ENCODE measurements at places on chromosomes 11 and 22.

DNA sequence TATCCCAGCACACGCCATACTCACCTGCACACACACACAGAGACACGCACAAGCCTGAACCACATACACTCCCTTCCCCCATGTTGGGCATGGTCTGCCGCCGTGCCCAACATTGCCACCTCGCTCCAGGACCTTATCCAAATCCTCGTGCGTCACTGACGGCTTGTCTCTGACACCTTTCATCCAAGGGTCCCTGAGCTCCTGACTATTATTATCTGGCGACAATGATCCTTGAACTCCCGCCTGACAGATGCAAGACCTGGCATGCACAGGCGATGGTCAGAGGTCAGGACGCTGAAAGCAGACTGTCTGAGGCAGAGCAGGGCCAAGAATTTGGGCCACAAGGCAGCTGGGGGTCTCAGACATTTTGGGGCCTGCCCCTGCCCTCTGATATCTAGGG, 4.2 kb downstream of the MB start:
- no peak for DNase-seq

DNA sequence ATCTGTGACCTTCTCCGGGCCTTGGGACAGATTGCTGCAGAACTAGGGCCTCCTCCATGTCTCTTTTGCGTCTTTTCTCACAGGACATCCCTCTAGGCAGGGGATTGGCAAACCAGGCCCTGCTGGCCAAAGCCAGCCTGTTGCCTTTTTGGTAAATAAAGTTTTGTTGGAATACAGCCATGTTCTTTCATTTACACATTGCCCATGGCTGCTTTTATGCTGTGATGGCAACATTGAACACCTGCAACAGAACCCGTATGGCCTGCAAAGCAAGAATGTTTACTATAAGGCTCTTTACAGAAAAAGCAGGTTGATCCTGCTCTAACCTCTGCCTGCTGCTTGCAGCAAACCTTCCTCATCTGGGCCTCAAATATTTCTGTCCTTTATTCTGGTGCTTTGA, 56.8 kb upstream of the B3GAT1 start:
- DNase-seq, result no peak

- DNase-seq, result peak; percentile 51
Observed at GRCh38 chr22:37817705-37818408, 5.3 kb upstream of the GALR3 start.

DNA sequence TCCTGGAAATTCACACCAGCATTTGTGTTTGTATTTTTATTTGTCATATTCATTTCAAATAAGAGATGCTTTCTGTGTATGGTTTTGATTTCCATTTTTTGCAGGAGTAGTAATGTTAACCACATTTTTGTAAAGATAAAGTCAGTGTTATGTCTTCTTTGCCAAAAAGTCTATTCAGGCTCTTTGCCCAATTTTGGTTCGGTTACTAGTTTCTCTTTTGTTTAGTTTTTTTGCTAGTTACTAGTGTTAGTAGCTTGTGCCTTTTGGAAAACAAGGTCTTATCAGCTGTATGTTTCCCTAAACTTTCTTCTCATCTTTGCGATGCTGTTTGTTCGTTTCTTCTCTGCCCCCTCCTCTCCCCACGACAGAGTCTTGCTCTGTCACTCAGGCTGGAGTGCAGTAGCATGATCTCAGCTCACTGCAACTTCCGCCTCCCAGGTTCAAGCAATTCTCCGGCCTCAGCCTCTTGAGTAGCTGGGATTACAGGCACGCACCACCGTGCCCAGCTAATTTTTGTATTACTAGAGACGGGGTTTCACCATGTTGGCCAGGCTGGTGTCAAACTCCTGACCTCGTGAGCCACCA, 112.3 kb upstream of the GRK3 start:
- DNase-seq, result no peak

Data from Kasumi-1 (cell line).